NCI-H146 (cell line): ENCODE measurements at places on chromosomes 7 and 10.

GRCh38 chr7:132422502-132423111, 153.7 kb downstream of the PLXNA4 start:
- no peak for DNase-seq

DNA sequence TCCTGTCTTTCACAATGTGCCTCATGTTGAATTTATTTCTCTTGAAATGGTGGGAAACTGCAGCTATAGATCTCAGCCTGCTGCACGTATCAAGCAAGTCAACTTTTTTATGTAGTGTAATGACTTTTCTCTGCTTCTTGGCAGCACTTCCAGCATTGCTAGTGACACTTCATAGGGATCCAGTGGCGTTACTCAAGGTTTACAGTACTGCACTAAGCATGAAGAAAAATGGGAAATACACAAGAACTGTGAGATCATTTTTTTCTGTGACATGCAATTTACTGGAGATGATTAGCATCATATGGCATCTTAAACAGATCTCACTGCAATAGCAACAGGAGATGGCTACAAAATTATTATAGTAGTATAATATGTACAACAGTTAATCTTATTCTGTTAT, 90.9 kb downstream of the POLR1F start:
- no peak for DNase-seq

GRCh38 chr10:132134241-132135052, 52.3 kb upstream of the DPYSL4 start:
- no peak for DNase-seq

DNA sequence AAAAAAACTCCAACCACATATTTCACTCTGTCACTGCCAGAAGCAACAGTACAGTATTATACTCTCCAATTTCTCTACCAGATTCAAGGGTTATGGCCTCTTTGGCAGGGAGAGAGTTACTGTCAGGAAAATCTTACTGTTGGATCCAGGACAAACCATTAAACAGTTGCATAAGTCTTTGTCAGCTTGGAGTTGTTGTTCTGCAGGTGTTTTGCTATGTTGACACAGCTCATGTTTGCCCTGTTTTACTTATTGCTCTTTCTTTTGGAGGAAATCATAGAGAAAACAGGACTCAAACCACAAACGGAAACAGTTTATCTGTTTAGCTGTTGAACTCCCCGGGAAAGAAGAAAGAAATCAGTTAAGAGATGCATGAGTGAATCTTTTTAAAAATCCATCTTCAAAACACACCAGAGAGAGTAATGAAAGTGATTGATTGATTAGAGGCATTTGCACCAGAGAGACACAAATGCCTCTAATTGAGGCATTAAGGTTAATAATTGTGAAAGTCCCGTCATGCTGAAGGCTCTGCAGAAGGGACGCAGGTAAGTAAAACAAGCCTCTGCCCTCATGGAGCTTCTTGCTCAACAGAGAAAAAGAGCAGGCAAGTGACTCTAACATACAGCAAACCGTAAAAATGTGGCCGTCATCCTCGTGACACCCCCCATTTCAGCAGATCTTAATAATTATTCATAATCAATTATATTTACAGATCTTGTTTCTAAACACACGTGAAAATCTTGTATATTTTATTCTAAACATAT, 38.7 kb upstream of the ARHGAP21 start:
- DNase-seq = peak; percentile 45

DNA sequence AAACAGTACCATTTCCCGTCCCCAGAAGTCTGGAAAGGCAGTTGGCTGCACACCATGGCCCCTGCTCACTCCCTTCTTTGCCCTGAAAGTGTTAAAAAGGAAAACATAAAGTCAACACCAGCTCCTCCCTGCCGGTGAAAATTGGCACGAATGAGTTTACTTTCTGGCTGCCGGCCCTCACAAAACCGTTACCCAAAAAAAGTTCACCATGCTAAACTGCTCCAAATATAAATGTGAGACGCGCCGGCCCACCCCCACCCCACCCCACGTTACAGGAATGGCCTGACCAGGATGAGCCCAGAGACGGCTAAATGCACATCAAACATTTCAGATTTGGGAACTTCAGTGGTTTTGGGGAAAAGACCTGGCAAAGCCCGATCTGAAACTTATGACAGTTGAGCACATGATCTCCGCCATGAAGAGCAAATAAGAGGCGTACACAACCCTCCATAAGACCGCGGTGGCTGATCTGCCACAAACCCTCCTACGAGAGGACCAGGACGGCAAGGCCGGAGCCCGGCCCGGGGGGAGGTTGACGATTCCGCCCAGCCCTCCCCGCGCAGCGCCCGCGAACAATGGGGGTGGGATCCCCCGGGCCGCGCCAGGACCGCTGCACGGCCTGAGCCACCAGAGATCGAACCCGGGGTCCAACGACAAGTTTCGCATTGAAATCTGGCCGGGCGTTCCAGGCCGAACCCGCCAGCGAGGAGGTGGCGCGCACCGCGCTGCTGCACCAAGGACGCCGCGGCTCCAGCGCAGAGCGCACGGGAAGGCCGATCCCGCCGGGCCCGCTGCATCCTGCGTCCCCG, 952 bp downstream of the DIP2C start:
- DNase-seq = peak; percentile 73

GRCh38 chr10:95290461-95291364, at the start of gene PDLIM1:
TSS of gene PDLIM1 (minus strand) at chr10:95291003. CDS start at chr10:95290915, 88 bp downstream.
- peak; percentile 67 for DNase-seq

DNA sequence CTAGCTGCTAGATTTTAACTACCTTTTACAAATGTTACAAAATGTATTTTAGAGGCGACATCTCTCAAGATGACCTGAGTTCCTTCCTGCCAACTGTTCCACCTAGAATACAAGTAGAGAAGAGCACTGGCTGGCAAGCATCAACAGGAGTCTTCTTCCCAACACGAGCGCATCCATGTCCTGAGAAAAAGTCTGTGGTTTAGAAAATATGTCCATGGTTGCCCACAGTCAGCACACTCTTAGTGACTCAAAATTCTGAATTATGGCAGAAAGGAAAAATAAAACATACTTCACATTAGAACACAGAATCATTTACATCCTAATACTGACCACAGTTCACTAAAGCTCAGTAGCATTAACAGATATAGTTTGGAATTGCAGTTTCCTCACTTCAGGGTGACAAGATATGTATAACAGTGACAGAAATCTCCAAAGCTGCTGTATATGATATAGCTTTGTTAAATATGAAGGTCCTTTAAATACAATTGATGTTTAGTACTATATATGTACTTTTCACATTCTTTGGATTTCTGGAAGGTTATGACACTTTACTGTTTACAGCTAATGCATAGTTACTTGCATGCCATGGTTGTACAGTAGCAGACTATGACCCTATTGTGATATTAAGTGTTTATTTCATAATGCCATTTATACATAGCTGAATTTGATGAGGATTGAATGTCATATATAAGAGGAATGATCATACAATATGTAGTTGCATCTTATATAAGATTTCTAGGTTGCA, 327.1 kb downstream of the GFRA1 start:
- no peak for DNase-seq

DNA sequence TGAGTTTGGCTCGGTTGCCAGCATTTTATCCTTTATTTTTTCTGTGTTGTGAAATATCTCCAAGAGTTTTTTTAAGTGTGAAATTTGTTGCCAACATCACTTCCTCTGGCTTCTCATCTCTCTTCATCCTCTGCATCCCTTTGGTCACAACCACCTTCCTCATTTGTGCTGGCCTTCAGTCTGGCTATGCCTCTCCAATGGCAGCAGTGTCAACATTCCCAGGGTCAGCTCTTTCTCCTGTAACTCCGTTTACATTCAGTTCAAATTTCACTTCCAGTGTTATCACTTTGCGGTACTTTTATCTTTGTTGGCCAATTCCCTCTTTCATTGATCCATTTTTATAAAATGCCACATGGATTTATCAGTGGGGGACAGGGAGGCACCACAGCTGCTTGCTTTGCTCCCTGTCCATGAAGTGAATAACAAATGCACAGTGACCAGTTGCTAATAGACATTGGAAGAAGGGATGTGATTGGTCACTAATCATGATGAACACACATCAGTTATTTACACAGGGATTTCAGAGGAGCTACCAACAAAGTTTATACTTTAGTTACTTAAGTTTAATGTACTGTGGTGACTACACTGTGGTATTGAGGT, 311.4 kb upstream of the LRGUK start:
- no peak for DNase-seq

- DNase-seq = no peak
These were observed 174.7 kb downstream of the GATA3 start for GRCh38 chr10:8229153-8229552.

DNA sequence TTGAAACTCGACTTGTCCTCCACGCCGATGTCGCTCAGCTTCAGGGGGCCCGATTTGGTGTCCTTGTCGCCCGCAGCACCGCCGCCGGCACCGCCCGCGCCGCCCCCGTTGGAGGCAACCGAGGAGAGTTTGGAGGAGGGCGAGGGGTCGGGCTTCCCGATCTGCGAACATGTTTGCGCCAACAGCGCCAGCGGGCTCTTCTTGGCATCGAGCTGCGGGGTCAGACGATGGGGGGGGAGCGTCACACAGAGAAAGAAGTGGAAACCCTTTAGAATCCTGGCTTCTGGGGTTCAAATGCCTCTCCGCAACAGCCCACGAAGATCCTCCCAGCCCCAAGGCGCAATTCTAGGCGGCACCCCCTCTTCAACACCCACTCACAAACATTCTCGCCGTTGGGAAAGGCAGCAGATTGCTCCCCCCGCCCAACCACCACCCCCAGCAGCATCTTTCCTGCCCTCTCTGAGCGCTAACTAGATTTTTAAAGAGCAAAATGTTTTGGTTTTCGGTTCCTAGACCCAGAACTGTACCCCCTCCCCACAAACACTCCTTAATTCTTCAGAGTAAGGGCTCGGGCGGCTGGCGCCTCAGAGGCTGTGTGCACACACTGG, 1.3 kb downstream of the ZNF503 start:
- peak; percentile 62 for DNase-seq

DNA sequence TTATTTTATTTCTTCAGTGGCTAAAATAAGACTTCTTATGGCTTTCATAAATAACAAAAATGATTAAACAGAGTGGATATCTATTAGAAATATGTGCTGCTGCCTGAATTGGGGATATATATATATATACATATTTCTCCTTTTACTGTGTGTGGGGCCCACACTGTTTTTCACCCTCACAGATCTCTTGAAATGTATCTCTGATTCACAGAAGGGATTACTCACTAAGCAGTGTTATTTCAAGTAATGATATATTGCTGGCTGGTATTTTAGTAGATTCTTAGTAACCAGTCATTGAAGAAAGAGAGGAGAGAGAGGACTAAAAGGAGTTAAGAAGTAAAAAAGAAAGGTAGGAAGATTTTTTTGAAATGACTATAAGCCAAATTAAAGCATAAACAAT, 308.6 kb upstream of the NRP1 start:
- no peak for DNase-seq

GRCh38 chr10:127280446-127280845, 84.1 kb upstream of the INSYN2A start:
- DNase-seq = no peak

DNA sequence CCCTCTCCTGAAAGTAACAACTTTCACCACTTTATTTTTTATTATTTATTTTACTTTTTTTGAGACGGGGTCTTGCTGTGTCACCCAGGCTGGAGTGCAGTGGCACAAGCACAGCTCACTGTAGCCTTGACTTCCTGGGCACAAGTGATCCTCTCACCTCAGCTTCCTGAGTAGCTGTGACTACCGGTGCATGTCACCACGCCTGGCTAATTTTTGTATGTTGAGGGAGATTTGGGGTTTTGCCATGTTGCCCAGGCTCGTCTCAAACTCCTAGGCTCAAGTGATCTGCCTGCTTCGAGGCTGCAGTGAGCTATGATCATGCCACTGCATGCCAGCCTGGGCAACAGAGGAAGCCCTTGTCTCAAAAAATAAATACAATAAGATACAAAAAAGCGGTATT, 14.9 kb upstream of the SLIT1 start:
- DNase-seq = no peak

DNA sequence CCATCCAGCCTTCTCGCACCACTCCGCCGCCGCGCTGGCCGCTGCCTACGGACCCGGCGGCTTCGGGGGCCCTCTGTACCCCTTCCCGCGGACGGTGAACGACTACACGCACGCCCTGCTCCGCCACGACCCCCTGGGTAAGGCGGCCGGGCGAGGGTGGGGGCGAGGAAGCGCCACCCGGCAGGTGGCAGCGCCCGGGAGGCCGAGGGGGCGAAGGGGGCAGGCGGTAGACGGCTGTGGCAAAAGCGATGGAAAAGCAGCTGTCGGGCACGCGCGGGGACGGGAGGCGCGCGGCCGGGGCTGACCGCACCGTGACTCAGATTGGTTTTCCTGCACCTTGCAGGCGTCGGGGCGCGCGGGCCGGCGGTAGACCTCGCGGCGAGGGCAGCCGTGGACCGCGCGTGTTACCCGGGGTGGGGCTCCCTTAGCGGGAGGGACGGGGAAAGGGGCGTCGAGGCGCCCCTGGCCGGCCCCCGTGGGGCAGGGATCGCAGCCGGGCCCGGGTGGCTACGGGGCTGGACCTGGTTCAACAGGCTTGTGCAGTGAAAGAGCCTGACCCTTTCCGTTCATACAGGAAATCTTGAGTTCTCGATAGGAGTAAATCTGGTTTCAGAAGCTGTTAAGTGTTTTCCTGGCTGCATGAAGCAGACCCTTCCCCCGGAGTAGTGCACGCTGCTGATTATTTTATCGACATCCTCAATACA, 608 bp downstream of the HHEX start:
- peak; percentile 40 for DNase-seq

GRCh38 chr7:158759245-158759614, 54.6 kb upstream of the NCAPG2 start:
- no peak for DNase-seq

- no peak for DNase-seq
These were observed 235.7 kb upstream of the CCDC6 start for GRCh38 chr10:60141896-60142559.

- peak; percentile 74 for DNase-seq
These were observed 13.1 kb downstream of the LRRC4 start for GRCh38 chr7:128017862-128018845.

- DNase-seq = no peak
These were observed 151.1 kb downstream of the SEM1 start for GRCh38 chr7:96558530-96558929.

DNA sequence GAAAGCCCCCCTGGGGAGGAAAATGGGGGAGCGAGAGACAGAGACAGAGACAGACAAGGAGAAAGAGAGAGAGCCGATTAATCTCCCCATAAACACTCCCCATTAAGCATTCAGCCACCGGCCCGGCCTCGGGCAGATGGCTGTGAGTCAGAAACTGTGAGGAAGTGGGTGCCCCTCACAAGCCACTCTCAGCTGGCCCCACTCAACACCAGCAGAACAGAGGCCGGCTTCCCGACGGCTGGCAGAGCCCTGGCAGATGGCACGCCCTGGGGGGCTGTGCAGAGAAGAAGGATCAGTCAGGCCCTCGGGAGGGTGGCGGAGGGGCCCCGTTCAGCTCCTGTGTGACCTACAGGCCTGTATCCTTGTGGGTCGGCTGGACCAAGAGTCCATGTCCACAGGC, 41.2 kb downstream of the CAMK2B start:
- DNase-seq = no peak
